SIG-M5 (cell line): ENCODE measurements at places on chromosomes 5 and 9.

DNA sequence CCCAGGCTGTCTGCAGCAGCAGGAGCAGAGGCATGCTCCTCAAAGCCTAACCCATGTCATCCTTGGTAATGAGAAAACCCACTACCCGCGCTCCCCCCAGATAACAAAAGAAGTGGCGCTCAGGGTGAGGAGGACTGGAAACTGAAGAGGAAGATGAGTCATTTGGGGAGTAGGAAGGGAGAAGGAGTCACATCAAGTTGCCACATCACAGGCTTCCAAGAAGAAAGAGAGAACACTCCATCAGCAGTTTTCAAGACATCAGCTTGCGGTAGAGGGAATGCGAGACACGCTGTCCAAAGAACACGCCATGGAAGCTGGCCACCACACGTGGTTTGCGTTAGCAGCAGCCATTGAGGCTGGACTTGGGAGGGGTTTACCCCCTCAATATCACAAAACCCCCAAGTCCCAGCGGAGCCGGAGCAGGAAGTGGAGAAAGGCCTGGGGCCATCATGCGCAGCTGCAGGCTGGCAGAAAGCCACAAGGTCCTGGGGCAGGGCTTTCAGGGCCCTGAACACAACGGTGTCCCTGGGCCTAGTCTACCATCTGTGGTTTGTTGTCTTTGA, 41.5 kb downstream of the SH3PXD2B start:
- DNase-seq, result peak; percentile 73

DNA sequence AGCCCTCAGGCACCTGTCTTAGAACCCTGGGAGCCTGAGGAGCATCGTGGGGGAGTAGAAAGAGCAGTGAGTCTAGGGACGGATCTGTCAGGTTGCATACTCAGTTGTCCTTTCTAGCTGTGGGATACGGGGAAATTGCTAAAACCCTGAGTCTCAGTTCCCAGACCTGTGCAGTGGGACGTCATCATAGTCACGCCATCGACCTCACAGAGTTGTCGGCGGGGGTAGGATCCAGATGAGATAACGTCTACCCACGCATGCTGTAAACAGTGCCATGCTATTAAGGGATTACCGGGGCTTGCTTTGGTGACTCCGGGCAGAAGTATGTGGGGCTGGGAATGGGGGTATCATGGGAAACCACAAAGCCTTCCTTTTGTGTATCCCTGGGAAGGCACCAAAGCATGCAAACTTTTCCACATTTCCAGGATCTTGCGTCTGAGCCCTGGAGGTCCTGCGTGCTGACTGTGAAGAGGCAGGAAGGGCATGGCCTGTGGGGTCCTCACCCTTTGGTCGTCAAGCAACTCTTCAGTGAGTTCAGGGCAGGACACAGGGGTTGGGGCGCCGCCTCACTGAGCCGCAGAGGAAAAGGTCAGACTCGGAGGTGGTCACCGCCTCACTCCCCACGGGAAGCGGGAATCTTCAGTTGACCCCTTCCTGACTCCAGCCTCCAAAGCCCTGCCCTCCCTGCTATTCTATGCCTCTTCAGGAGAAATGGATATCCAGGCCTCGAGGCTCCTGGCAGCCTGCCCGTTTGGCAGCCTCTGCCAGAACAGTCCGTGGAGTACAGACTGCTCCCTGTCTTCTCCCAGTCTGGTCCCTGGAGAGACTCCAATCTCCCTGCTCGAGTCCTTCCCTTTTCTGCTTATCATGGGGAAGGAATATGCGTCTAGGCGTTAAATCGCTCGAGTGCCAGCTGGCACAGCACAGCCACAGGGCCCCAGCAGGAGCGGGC, 186.8 kb upstream of the KLF9 start:
- no peak for DNase-seq

DNA sequence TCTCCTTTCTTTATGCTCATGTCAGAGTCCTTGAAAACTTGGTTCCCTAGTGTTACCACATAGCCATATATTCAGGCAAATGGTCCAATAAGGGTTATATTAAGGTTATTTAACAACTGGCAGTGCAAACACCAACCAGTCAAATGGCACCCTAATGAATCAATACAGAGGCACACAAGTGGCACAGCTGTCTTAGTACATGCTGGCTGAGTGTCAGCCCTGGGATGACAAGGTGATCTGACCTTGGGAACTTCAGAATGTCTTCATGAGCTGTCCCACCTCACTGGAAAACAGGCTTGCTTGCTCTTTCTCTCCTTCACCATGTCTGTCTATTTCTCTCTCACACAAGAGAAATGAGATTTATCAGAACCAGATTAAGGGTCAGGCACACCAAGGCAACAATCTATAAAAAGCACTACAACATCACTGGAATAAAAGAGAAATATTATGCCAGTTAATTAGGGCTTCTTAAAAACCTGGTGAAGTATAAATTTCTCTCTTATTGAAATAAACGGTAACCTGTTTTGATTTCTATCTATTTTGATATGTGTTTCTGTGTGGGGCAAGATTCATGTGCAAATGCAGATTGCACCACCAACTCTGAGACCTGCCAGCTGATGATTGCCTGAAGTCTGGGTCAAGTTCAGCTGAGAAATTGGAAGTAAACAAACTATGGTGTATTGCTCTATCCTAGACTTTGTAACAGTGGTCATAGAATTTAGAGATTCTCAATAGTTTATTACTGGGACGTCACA, 140.7 kb downstream of the SREK1 start:
- no peak for DNase-seq

GRCh38 chr5:81393783-81394718, at the start of gene ACOT12:
Gene ACOT12, minus strand, starts transcription at chr5:81394134. Its CDS starts 20 bp downstream, at chr5:81394114.
- DNase-seq, result no peak

DNA sequence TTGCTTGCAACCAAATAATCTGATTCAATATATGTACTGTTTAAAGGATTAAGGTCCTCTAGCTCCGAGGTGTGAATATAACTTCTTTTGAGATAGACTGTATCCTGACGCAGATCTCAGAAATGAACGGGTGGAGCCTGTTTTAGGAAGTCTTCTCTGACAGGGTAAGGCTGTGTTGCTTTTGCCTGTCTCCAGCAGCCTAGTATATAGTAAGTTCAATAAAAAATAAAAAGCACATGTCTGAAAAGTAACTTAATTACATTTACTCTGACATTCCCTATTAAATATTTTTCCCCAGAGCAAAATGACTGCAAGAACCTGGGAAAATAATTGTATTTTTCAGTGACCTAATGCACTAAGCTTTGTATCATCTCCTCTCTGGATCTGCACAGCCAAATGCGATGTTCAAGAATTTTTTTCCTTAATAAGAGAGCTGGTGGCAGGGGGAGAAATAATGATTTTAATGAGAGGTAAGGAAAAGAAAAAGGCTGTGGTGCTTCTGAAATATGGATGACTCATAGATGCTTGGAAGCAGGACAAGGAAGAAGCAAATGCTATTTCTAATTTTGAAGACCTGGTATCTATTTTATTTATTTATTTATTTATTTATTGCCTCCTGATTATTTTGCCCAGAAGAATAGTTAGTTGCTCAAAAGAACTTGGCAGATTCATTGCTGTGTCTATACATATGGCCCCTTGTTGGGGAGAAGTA, 7.3 kb downstream of the PPP3R2 start:
- no peak for DNase-seq

GRCh38 chr9:93301911-93302541, 118.1 kb downstream of the WNK2 start:
- DNase-seq, result no peak

GRCh38 chr5:3954633-3955032, 359.0 kb downstream of the IRX1 start:
- no peak for DNase-seq

GRCh38 chr9:82353631-82354278, 365.2 kb downstream of the SPATA31D1 start:
- DNase-seq, result no peak

GRCh38 chr9:37936965-37937364, 33.0 kb upstream of the SLC25A51 start:
- DNase-seq, result no peak

DNA sequence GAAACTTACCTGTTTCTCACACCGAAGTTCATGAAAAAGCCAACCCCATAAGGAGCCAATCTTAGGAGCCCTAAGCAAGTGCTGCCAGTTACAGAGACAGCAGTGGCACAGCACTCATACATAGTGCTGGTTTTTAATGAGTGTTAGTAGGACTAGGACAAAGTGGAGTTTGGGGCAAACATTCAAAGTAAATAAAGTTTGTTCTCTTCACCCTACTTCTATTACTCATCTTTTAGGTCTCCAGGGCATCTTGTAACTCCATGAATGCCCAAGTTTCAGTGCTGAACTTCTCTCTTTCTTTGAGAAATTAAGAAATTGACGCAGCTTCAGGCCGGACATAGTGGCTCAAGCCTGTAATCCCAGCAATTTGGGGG, 584.7 kb downstream of the EBF1 start:
- DNase-seq, result no peak

- DNase-seq, result no peak
These were observed 67.6 kb upstream of the RASEF start for GRCh38 chr9:83130541-83130940.

DNA sequence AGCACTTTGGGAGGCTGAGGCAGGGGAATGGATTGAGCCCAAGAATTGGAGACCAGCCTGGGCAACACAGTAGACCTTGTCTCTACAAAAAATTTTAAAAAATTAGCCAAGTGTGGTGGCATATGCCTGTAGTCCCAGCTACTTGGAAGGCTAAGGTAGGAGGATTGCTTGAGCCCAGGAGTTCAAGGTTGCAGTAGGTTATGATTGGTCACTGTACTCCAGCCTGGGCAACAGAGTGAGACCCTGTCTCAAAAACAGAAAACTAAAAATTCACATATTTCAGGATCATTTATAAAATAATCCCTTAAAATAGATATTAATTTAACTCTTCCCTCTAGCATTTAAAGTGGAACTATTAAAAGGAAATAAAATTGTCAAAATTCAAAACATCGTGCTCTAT, 3.4 kb downstream of the FCHO2 start:
- no peak for DNase-seq

- no peak for DNase-seq
These were observed 103.5 kb upstream of the COL5A1 start for GRCh38 chr9:134537951-134538641.

- DNase-seq, result no peak
These were observed 419.0 kb upstream of the DAB2 start for GRCh38 chr5:39843767-39844166.

DNA sequence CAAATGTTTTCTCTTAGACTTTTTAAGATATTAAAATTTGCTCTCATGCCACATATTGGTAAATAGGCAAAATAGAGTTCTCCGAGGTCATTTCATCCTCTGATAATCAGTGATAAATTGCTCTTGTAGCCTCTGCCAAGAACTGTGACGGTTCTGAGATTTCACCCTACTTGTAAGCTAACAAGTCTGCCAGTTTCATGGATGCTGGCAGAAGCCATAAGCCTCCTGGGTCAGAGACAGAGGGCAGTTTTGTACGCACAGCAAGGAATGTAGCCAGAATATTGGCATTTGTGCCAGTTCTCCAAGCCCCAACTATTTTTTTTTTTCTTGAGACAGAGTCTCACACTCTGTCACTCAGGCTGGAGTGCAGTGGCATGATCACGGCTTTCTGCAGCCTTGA, 945.0 kb upstream of the WWC1 start:
- no peak for DNase-seq

DNA sequence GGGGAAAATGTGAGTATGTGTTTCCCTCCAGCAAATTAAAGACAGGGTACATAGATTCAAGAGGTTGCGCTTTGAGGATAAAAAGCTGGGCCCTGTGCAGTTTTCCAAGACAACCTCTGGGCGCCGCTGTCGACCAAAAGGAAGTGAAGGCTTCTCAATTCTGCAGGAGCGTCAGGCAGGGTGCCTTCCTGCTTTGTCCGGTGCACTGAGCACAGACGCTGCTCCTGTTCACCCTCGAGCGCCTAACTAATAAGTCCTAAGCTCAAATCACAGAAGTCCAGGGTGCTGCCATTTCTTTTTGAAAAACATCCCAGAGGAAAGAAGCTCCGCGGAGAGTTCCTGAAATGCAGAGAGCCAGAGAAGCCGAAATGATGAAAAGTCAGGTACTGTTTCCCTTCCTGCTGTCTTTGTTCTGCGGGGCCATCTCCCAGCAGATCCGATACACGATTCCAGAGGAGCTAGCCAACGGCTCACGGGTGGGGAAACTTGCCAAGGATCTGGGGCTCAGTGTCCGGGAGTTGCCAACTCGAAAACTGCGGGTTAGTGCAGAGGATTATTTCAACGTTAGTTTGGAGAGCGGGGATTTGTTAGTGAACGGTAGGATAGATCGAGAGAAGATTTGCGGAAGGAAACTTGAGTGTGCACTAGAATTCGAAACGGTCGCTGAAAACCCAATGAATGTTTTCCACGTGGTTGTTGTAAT, at the start of gene PCDHGB1:
PCDHGB1 (plus strand) TSS at position 183 of the 703 bp plus-strand sequence; CDS start at position 345, 162 bp downstream.
- DNase-seq, result no peak

GRCh38 chr5:103522586-103522985, 40.0 kb downstream of the NUDT12 start:
- DNase-seq, result no peak

GRCh38 chr5:174323878-174324281, 278.4 kb downstream of the NSG2 start:
- DNase-seq, result no peak

GRCh38 chr9:121393318-121393717, 23.3 kb upstream of the STOM start:
- no peak for DNase-seq

GRCh38 chr9:78314953-78315870, 18.3 kb downstream of the PSAT1 start:
- no peak for DNase-seq
